ENCODE measurements at places on chromosomes 16 and 17.

- H3K36me3 ChIP-seq, result no peaks in the 10 kb centered on the region
- DNase-seq, result no peak
- H3K4me1 ChIP-seq, result no peaks in the 10 kb centered on the region
- no peak overlapping the region for H3K27ac ChIP-seq
Measured at GRCh38 chr16:81905277-81905676, 106.0 kb downstream of the SDR42E1 start.

GRCh38 chr17:8041979-8042378, 3.1 kb downstream of the ALOX15B start:
- H3K36me3 ChIP-seq, result no peaks in the 10 kb centered on the region
- no peak overlapping the region for H3K27ac ChIP-seq
- H3K4me1 ChIP-seq, result peaks cover 8% of the 10 kb centered on the region
- no peak for DNase-seq

GRCh38 chr16:67055712-67056487, 27.0 kb downstream of the CBFB start:
- no peaks in the 10 kb centered on the region for H3K36me3 ChIP-seq
- H3K27me3 ChIP-seq, result no peaks in the 10 kb centered on the region
- DNase-seq, result peak; percentile 21
- H3K27ac ChIP-seq, result peak overlapping the region; percentile 85
- H3K4me3 ChIP-seq, result no peak overlapping the region

DNA sequence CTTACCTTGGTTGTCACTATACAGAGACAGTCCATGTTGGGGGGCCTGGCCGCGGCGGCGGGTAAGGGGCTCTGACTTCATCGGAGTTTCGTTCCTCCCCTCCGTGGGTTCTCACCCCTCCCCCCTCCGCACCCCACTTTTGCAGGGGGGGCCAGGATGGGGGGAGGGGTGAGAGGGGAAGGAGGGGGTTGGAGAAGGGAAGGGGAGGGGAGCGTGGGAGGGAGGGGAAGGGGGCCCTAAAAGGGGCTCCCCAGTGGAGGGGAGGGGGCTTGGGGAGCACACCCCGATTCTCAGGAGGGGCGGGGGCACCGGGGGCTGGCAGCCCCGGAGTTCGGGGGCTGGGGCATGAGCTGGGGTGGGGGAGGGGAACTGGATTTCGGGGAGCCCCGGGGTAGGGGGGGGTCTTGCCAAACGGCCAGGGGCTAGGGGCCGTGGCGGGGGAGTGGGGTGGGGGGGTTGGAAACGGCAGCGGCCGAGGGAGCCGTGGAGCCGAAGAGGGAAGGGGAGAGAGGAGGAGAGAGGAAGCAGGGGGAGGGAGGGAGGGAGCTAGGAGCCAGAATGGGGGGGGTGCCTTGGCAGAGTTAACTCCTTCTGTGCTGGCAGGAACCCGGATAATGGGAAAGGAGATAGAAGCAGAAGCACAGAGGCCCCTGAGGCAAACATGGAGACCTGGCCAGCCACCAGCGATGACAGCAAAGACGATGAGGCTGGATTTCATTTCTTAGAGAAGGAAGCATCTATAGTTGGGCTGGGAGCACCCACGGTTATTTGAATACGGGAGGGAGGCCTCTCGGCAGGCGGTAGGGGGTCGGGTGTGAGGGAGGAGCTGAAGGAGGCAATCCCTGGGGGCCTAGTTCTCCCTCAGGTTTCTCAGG, 2.3 kb downstream of the DLG4 start:
- H3K27me3 ChIP-seq, result no peaks in the 10 kb centered on the region
- peak; percentile 82 for DNase-seq
- peaks cover 15% of the 10 kb centered on the region for H3K36me3 ChIP-seq
- H3K27ac ChIP-seq, result peak overlapping the region; percentile 96
- peaks cover 23% of the 10 kb centered on the region for H3K4me1 ChIP-seq
- peak overlapping the region; percentile 74 for H3K4me3 ChIP-seq

DNA sequence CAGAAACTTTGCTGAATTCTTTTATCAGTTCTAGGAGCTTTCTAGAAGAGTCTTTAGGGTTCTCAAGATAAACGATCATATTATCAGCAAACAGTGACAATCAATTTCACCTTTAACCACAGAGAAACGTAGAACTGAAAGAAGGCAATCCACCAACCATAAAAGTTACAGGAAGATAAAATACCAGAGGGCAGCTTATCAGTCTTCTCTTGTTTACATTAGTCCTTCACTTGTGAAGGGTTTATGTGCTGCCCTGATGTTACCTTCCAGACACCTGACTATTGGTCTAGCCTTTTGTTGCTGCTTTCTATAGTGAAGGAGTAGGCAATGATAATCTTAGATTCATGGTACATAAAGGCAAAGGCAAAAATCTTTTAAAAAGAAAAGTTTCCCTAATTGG, 73.2 kb upstream of the EFCAB3 start:
- no peak for DNase-seq
- H3K4me1 ChIP-seq, result no peaks in the 10 kb centered on the region
- no peaks in the 10 kb centered on the region for H3K36me3 ChIP-seq
- H3K27me3 ChIP-seq, result no peaks in the 10 kb centered on the region

GRCh38 chr17:64579917-64580316, 73.1 kb downstream of the CEP95 start:
- no peaks in the 10 kb centered on the region for H3K27me3 ChIP-seq
- no peak for DNase-seq
- peaks cover 88% of the 10 kb centered on the region for H3K36me3 ChIP-seq
- no peaks in the 10 kb centered on the region for H3K4me1 ChIP-seq
- no peak overlapping the region for H3K4me3 ChIP-seq
- H3K27ac ChIP-seq, result no peak overlapping the region

DNA sequence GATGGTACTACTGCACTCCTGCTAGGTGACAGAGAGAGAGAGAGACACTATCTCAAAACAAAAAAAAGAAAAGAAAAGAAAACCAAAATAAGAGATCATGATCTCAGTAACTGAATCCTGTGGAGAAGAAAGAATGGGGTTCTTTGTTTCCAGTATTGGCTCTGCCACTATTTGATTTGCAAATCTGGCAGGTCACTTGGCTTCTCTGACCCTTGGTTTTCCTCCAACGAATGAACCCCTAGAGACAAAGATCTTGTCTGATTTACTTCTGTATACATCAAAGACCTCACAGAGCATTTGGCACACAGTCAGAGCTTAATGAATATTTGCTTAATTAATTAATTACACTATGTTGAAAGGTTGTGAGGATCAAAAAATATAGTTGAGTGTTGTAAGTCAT, 47.9 kb upstream of the NLK start:
- no peaks in the 10 kb centered on the region for H3K36me3 ChIP-seq
- no peak overlapping the region for H3K4me3 ChIP-seq
- no peaks in the 10 kb centered on the region for H3K4me1 ChIP-seq
- no peak overlapping the region for H3K27ac ChIP-seq

DNA sequence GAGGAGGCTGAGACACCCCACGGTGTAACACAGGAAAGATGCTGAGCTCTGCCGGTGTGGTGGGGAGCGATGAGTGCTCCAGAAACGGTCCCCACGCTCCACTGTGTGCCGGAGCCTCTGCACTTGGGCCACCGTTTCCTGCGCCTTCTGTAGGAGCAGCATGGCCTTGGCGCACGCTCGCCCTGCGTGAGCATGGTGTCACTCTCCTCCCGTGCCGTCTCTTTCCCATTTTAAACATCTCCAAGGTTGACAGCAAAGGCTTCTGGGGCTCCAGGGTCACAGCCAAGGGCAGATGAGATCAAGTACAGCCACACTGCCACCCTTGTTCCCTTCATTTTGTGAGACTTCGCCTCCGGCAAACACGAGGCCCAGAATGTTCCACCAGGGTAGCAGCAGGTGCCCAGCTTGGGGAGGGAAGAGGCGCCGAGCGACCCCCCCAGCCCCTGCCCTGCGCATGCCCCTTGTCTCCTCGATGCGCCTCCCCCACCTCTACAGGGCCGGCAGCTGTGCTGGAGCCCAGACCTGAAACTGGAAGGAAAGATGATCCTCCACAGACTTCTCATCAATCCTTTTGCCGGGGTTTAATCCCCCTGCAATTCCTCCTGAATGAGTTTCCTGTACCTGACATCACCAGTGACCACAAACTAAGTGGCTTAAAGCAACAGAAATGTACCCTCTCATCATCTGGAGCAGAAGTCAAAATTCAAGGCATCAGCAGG, 19.9 kb upstream of the OSGIN1 start:
- no peaks in the 10 kb centered on the region for H3K27me3 ChIP-seq
- DNase-seq, result no peak
- H3K36me3 ChIP-seq, result no peaks in the 10 kb centered on the region
- H3K4me1 ChIP-seq, result peaks cover 11% of the 10 kb centered on the region
- H3K4me3 ChIP-seq, result no peak overlapping the region

- no peaks in the 10 kb centered on the region for H3K4me1 ChIP-seq
- H3K4me3 ChIP-seq, result no peak overlapping the region
- H3K27me3 ChIP-seq, result 0 out of 2 replicates have a peak, but pooled peaks cover 3% of the 10 kb centered on the region
- no peak for DNase-seq
- no peaks in the 10 kb centered on the region for H3K36me3 ChIP-seq
- H3K27ac ChIP-seq, result no peak overlapping the region
Measured at GRCh38 chr17:62110923-62111484, 45.9 kb upstream of the MED13 start.

GRCh38 chr16:967546-968295, 3.1 kb downstream of the LMF1 start:
- no peak overlapping the region for H3K27ac ChIP-seq
- peaks cover 11% of the 10 kb centered on the region for H3K36me3 ChIP-seq
- no peak overlapping the region for H3K4me3 ChIP-seq
- H3K27me3 ChIP-seq, result peaks cover 15% of the 10 kb centered on the region
- DNase-seq, result no peak
- peaks cover 11% of the 10 kb centered on the region for H3K4me1 ChIP-seq

GRCh38 chr16:84581158-84581557, 36.7 kb downstream of the COTL1 start:
- H3K27ac ChIP-seq, result no peak overlapping the region
- DNase-seq, result no peak
- H3K27me3 ChIP-seq, result no peaks in the 10 kb centered on the region
- H3K4me1 ChIP-seq, result no peaks in the 10 kb centered on the region
- no peaks in the 10 kb centered on the region for H3K36me3 ChIP-seq
